ENCODE measurements at places on chromosomes 7 and 10. TPM values are rescaled to one million over a fixed set of nuclear protein-coding genes. Genes with fewer than 3 reads are reported as not detected.

- H3K4me3 ChIP-seq, result no peak overlapping the region
- no peaks in the 10 kb centered on the region for H3K36me3 ChIP-seq
- peaks cover 5% of the 10 kb centered on the region for H3K4me1 ChIP-seq
- peaks cover 5% of the 10 kb centered on the region for H3K27me3 ChIP-seq
- DNase-seq, result no peak
These were observed 40.1 kb downstream of the BPGM start for GRCh38 chr7:134686786-134687185.

SNCG gene
- not detected for total RNA-seq

CALN1 gene
- 0.02 TPM for total RNA-seq

NKX2-3 gene
- not detected for total RNA-seq

PRPS1L1 gene
- not detected for total RNA-seq

DNA sequence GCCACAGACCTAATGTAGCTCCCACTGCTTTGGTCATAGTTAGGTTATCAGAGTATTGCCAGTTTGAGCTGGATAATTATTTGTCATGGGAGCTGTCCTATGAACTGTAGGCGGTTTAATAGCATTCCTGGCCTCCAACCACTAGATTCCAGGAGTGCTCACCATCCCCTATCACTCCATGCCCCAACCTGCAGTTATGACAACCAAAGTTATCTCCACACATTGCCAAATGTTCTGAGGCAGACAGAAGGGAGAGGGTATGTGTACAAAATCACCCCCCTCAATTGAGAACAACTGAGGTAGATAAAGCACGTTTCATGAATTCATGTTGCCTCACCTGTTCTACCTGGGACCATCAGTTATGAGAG lies 119.0 kb upstream of the CACUL1 start:
- DNase-seq, result no peak
- H3K4me1 ChIP-seq, result no peaks in the 10 kb centered on the region
- H3K27me3 ChIP-seq, result peaks cover 21% of the 10 kb centered on the region
- H3K27ac ChIP-seq, result no peak overlapping the region
- H3K36me3 ChIP-seq, result no peaks in the 10 kb centered on the region
- H3K4me3 ChIP-seq, result no peak overlapping the region

DNA sequence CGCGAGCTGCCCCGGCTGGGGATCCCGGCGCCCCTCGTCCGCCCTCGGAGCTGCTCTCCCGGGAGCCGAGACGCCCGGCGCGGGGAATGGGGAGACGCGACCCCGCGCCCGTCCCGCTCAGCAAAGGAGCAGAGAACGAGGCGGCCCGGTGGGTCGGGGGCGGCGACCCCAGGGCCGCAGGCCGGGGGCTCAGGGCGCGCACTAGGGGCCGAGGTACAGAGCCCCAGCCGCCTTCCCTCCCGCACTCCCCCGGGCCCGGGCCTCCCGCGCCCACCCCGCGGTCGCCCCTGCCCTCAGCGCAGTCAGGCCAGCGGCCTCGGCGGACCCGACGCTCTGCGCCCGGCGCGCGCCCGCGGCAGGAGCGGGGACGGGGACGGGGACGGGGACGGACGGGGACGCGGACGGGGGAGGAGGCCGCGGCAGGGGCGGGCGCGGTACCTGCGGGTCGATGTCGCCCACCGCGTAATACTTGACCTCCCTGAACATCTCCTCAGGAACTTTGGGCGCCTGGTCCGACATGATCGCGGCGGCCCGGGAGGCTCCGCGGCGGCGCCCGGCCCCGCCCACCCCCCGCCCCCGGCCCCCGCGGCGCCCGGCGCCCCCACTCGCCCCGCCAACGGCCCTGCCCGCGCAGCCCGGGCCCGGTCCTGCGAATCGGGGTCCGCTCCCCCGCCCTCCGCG lies 373 bp downstream of the PAXIP1 start:
- H3K4me1 ChIP-seq, result peaks cover 10% of the 10 kb centered on the region
- no peak overlapping the region for H3K27ac ChIP-seq
- H3K27me3 ChIP-seq, result no peaks in the 10 kb centered on the region

- H3K36me3 ChIP-seq, result peaks cover 46% of the 10 kb centered on the region
- no peaks in the 10 kb centered on the region for H3K27me3 ChIP-seq
- H3K27ac ChIP-seq, result no peak overlapping the region
- DNase-seq, result peak; percentile 69
- H3K4me3 ChIP-seq, result no peak overlapping the region
- peaks cover 54% of the 10 kb centered on the region for H3K4me1 ChIP-seq
These were observed 36.1 kb downstream of the NUDCD3 start for GRCh38 chr7:44454348-44454747.

PPP1R17 gene
- not detected for total RNA-seq

SPDYE2 gene
- not detected for total RNA-seq

DNA sequence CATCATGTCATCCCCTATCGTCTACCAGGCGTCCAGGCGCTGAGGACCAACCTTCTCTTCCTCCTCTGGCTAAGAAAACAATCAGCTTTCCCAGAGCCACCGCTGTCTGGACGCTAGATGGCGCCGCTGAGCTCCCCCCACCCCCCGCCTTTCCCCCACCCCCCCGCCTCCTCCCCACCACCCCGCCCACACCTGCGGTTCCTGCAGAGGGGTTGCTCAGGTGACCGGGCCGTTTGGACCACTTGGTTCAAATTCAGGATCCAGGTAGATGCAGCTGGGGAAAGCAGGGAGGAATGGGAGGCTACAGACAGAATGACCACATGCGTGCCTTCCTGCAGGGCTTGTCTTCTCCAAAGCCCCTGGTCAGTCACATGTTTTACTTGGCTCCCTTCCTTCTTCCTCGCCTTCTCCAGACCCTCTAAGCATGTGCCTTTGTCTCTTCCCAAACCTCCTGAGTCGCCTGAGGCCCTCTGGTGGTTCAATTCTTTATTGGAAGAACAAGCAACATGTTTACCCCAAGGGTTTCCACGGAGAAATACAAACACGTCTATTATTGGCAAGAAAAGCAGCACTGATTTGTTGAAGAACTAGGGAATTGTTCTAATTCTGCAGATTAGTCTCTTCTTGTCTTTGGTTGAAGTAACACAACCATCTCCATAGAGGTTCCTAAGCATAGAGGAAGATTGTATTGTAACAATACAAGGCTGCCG lies 24.7 kb downstream of the AOC1 start:
- peak; percentile 41 for DNase-seq
- H3K4me1 ChIP-seq, result peaks cover 14% of the 10 kb centered on the region
- H3K27me3 ChIP-seq, result peaks cover 3% of the 10 kb centered on the region
- H3K27ac ChIP-seq, result no peak overlapping the region
- H3K36me3 ChIP-seq, result peaks cover 5% of the 10 kb centered on the region

DNA sequence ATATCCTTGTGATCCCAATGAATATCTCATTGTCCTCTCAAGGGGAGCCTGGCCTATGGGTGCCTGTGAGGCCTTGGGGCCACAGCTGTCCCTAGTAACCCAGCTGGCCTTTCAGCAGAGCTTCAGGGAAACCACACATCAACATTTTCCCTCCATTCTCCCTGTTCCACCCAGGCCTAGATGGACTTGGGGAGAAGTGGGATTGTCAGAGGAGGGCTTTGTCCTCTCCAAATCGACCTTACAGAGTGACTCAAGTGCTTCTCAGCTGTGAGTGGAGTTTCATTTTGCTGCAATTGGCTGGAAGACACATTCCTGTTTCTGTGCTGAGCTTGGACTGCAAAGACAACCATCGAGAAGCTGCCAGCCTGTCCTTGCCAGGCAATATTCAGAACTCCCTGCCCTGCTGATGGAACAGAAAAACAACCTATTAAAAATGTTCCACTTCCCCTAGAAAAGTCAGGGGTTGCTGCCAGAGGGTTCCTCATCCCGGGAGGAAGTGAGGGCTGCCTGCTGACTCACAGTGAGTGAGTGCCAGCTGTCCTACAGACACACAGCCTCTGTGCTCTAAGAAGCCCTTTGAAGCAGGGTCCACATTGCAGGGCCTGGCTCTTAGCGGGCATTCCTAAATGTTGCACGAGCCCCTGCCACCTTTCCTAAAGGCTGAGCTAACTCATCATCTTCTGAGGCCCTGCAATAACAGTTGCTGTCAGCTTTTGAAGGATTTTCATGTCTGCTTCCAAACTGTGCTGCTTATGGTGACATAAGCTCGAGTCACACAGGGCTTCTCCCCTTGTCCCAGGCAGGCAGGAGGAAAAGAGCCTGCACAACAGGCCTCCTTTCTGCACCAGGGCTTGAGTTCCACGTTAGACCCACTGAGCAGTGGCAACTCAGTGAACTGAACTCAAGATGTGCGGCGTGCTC lies 20.5 kb downstream of the STRA8 start:
- H3K27ac ChIP-seq, result no peak overlapping the region
- H3K27me3 ChIP-seq, result no peaks in the 10 kb centered on the region

CHST3 gene
- total RNA-seq, result 0.36 TPM

DNA sequence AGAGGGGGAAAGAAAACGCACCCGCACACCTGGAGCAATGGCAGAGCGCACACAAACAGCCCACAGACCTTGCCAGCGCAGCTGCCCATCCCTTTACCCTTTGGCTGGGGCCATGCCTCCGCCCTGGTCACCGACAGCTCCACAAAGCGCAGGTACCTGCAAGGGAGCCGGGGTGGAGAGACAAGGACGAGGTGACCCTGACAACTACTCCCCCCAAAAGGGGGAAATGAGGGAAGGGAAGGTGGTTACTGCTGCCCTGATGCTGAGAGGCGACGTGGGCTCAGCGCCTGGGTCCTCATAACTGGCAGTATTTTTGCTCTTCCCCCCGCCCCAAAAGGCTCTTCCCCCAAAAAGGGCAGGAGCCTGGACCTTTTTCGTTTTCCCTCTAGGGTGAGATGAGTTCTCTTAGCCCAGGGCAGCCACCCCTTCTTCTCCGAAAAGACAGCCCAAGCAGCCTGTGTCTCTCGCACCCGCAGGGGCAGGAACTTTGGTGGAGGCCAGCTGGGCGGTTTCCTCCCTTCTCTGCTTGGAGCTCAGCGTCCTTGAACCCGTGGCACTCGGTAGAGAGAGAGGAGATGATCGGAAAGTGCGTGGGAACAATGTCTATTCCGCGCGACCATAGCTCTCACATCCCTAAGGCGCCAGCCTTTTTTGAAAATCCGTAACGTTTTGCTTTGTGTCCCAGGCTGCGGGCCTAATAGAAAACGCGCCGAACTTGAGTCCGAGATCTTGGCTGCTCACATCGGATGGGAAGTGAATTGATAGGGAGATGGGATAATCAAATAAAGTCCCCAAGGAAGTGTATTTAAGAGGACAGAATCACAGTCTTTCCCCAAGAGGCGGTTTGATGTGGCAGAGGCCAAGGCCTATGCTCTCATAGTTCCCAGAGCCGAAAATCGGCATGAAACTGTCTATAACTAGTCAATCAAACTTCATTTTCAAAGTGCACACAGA lies 1.0 kb downstream of the NKX2-3 start:
- no peak for DNase-seq
- peaks cover 35% of the 10 kb centered on the region for H3K4me1 ChIP-seq
- peaks cover 90% of the 10 kb centered on the region for H3K27me3 ChIP-seq
- no peaks in the 10 kb centered on the region for H3K36me3 ChIP-seq
- H3K27ac ChIP-seq, result no peak overlapping the region

- peaks cover 10% of the 10 kb centered on the region for H3K27me3 ChIP-seq
- H3K36me3 ChIP-seq, result no peaks in the 10 kb centered on the region
- H3K4me1 ChIP-seq, result no peaks in the 10 kb centered on the region
- H3K27ac ChIP-seq, result no peak overlapping the region
- no peak overlapping the region for H3K4me3 ChIP-seq
These were observed 150.2 kb downstream of the VPS50 start for GRCh38 chr7:93382362-93382761.

DNA sequence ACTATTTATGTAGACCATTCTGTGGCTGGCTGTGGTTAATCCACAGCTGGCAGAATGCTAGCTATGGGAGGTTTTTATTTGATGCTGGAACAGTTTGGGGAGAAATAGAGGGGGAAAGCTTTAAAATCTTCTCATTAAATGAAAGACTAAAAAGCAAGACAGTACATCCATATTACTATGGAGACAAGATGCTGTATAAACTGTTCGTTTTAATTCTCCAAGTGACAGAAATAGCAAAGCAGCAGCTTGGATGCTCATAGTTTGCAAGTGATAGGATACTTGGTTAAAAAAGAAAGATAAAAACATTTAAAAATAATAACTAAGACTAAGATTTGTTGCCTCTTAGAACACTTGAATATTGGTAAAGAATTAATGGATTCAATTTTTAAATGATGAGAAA lies 304.9 kb upstream of the KAT6B start:
- H3K36me3 ChIP-seq, result peaks cover 5% of the 10 kb centered on the region
- no peak for DNase-seq
- no peaks in the 10 kb centered on the region for H3K27me3 ChIP-seq
- H3K4me1 ChIP-seq, result no peaks in the 10 kb centered on the region
- no peak overlapping the region for H3K27ac ChIP-seq

DNA sequence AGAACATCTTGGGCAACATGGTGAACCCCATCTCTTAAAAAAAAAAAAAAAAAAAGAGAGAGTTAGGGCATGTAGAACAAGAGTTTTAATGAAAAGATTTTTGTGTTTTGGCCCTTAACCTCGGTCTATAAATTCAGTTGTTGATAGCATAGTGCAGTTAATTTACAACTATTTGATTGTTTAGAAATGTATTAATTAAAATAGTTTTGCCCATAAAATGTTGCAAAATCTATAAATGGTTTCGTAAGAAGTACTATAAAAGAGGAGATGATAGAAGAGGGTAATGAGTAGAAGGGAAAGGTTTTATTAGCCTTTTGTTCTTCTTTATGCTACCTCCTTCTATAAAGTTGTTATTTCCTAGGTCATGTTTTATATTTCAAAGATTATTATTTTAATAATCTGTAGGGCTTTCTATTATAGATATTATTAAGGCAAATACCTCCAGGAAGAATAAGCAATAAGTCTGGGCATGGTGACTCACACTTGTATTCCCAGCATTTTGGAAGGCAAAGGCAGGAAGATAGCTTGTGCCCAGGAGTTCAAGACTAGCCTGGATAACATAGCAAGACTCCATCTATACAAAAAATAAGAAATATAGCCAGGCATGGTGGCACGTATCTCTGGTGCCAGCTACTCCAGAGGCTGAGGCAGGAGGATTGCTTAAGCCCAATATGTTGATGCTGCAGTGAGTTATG lies 73.3 kb downstream of the MCU start:
- DNase-seq, result no peak
- no peak overlapping the region for H3K4me3 ChIP-seq
- no peaks in the 10 kb centered on the region for H3K4me1 ChIP-seq
- H3K27ac ChIP-seq, result no peak overlapping the region
- no peaks in the 10 kb centered on the region for H3K27me3 ChIP-seq
- H3K36me3 ChIP-seq, result peaks cover 11% of the 10 kb centered on the region

GRCh38 chr7:41566581-41566980 lies 136.3 kb downstream of the INHBA start:
- H3K36me3 ChIP-seq, result no peaks in the 10 kb centered on the region
- DNase-seq, result no peak
- H3K4me1 ChIP-seq, result no peaks in the 10 kb centered on the region
- H3K4me3 ChIP-seq, result no peak overlapping the region
- no peaks in the 10 kb centered on the region for H3K27me3 ChIP-seq
- H3K27ac ChIP-seq, result no peak overlapping the region

Measured in activated CD8-positive, alpha-beta T cell treated with anti-CD3 and anti-CD28 coated beads for 36 hours (primary cell).